Gastroesophageal sphincter (tissue), 4 donors: ENCODE measurements at places on chromosomes 11 and 22.

GRCh38 chr11:66866511-66866986, 9.7 kb downstream of the LRFN4 start:
- ATAC-seq: no peak

DNA sequence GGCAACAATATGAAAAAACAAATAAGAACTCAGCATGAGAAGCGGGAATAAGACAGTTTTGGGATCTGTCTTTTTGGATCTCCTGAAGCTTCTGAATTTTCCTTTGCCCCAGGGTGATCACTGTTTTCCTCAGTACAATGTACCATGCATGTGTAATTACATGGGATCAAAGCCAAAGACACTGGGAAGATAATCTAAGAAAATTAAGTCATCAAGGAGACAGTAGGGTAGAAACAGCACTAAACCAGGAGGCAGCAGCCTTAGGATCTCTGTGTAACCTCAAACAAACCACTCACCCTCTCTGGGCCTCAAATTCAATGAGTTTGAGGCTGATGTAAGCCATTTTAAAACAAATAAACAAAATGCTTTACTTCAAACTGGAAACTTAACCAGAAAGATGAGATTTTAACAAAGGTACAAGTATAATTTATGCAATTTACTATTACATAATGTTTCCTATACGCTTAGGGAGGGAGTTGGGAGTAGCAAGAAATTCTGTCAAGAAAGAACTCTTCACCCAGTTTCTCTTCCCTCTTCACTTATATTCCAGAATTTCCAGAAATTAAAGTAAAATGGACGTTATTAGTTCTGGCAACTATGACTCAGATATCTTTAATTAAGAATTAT, 77.0 kb downstream of the RAB30 start:
- no peak for ATAC-seq

DNA sequence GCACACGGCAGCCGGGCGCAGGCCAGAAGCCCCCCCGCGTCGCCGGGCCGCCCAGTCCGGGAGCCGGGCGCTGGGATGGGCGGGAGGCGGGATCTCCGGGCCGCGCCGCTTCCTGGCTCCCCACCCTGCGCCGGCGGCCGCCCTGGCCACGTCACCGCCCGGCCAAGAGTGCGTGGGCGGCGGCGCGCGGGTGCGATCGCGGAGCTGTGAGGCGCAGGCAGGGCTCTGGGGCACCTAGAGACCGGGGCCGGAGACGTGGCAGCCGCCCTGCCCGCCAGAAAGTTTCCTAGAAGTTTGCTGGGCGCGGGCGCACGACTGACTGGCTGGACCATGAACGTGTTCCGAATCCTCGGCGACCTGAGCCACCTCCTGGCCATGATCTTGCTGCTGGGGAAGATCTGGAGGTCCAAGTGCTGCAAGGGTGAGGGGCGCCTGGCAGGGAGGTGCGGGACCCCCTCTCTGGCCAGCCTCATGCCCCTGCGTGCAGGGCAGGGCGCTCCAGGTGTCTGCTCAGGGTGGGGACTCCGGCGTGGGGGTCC, at the start of gene KDELR3:
Gene KDELR3 (plus strand): TSS at position 193 of the 539 bp plus-strand sequence. CDS start 138 bp downstream, at position 331.
- ATAC-seq: peak; percentile 94

- ATAC-seq: no peak
Observed at GRCh38 chr11:73851046-73851764, 25.4 kb downstream of the COA4 start.

DNA sequence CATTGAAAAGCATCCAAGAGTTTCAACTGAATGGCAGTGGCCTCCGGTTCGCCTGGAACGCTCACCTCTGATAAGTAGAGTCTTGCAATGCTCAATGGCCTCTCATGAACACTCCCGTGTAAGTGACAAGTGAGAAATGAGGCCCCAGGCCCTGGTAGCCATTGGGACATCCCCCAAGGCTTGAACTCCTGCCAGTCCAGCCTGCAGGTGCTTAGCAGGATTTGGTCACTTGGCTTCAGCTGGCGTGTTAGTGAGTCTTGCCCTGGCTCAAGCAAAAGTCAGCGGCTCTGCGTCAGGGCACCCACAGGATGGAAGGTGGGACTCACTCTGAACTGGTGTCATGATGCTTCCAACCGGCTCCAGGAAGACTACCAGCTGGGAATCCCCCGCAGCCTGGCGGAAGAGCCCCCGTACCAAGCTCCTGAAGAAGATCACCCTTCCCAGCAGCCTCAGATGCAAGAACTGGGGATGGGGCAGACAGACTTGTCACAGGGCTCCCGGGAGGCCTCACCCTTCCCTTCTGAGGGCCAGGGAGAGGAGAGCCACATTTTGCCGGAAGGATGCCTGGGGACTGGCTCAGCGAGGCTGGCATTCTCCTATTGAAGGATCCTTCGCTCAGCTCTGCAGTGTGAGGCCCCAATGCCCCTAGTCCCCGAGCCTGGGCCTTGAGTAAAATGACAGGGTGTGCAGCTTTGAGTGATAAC, 19.3 kb downstream of the MB start:
- no peak for ATAC-seq

GRCh38 chr11:106395716-106396349, 318.4 kb downstream of the AASDHPPT start:
- ATAC-seq: no peak

GRCh38 chr11:110362971-110363509, 66.6 kb upstream of the RDX start:
- ATAC-seq: no peak

- no peak for ATAC-seq
Observed at GRCh38 chr11:70882716-70883085, 369.7 kb downstream of the SHANK2 start.

GRCh38 chr11:107777110-107777509, 65.3 kb upstream of the SLN start:
- no peak for ATAC-seq

DNA sequence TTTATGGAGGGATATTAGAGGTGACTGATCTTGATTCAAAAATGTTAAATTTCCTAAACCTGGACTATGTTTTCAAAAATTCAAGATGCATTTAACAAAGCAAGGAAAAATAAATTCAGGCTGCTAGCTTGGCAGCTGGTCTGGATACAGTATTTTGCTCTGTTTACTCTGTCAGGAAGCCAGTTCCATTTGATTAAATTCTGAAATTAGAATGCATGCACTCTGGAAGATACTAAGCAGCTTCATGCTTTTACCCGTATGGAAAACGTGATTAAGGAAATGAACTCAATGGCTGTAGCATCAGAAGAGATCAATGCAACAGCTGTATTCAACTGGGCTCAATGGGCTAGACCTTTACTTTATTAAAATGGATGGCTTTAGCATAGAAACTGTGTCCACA, 14.2 kb downstream of the C11orf71 start:
- no peak for ATAC-seq
